Dermis blood vessel endothelial cell (primary cell): ENCODE measurements at places on chromosomes 5 and 9.

GRCh38 chr9:29691758-29692407 is 2118.6 kb upstream of the C9orf72 start:
- no peak for DNase-seq

GRCh38 chr5:10564838-10565784 is 1.2 kb downstream of the ANKRD33B start:
- peak; percentile 30 for DNase-seq

GRCh38 chr9:134751622-134752021 is 110.0 kb downstream of the COL5A1 start:
- DNase-seq, result no peak

DNA sequence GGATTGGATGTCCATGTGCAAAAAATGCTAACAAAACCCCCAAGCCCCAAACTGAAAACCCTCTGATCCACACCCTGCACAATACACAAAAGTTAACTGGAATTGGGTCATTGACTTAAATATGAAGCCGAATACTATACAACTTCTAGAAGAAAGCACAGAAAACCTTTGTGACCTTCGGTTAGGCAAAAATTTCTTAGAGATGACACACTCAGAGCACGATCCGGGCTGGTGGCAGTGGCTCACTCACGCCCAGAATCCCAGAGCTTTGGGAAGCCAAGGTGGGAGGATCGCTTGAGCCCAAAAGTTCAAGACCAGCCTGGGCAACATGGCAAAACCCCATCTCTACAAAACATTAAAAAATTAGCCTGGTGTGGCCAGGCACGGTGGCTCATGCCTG is 1.8 kb upstream of the DIPK1B start:
- DNase-seq, result no peak
